Stimulated activated CD4-positive, alpha-beta T cell treated with anti-CD3 and anti-CD28 coated beads, Interleukin-4, amount 100 ng/mL, for 48 hours (primary cell): ENCODE measurements at places on chromosomes 5 and 9.

- DNase-seq: no peak
These were observed at the start of gene PRUNE2 for GRCh38 chr9:76905791-76906646. Gene PRUNE2 (minus strand): TSS chr9:76906114. CDS start chr9:76905963, 151 bp downstream.

- no peak for DNase-seq
These were observed 48.6 kb downstream of the SHB start for GRCh38 chr9:38020151-38021076.

- no peak for DNase-seq
These were observed 339.5 kb downstream of the CTNND2 start for GRCh38 chr5:11564706-11565105.

DNA sequence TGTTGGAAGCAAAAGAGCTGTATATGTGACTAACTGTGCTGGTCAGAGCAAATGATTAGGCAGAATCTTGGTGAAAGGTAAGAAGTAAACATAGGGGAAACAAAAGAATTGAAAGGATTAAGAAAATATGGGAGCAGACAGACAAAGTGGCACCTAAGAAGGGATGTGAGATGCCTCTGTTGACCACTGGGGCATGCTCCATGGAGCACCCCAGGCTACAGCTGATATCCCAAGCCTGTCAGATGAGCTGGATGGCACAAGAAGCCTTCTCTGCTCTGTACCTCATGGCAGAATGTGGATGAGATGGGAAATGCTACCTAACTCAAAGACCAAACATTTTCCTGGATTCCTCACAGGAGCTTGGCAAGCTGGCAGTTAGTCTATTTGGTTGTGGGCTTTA is 89.3 kb upstream of the SLIT3 start:
- no peak for DNase-seq

DNA sequence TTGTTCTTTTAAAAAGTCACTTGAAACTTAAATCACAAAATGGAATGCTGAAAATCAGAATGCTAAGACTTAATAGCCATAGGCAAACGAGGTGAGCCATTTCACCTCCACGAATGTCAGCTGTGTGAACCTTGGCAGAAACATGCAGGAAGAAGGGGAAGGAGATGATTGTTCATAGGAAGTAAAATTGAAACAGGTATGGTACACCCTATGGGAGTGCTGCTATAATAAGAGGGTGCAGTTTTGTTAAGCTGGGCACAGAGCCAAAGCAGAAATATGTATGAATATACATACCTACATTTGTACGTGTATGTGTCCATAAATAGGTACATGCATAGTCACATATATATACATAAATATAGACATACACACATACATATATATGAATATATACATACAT is 51.0 kb upstream of the SPINK5 start:
- no peak for DNase-seq

GRCh38 chr5:160385496-160385895 is 14.4 kb downstream of the FAM200C start:
- DNase-seq: no peak

DNA sequence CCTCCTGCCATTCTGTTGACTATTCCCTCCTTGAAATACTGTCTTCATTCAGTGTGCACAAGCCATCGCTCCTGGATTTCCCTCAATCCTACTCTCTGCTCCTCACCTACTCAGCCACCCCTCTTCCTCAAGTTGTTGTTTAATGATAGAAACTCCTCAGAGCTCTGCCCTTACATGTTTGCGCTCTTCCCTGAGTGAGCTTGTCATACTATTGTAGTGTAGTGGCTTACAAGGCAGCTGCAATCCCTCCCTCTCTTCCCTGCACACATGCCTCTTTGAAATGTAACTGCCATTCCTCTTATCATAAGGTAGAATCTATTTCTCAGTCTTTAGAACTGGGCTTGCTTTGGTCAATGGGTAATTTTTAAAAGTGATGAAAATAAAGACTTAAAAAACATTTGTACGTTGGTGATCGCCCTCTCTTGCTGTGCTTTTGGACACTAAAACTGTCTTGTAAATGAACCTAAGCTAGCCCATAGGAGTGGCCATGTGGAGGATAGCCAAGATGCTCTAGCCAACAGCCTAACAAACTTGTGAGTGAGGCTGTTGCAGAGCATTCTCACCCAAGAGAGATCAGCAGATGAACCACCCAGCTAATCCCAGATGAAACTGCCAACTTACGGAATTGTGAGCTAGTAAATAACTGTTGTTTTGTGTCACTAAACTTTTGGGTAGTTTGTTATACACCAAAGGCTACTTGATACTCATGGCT is 18.1 kb upstream of the SMAD5 start:
- DNase-seq: no peak

- DNase-seq: no peak
These were observed 8.3 kb downstream of the CAMK4 start for GRCh38 chr5:111232311-111233051.

DNA sequence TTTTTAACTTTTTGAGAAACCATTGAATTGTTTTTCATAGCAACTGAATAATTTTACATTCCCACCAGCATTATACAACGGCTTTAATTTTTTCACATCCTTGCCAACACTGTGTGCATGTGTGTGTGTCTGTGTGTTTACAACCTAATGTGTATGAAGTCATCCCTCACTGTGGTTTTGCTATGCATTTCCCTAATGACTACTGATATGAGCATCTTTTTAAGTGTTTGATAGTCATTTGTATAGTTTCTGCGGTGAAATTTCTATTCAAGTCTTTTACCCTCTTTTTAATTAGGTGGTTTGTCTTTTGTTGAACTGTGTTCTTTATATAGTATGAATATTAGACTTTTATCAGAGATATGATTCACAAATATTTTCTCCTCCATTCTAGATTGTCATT is 263.1 kb upstream of the COX7C start:
- no peak for DNase-seq

GRCh38 chr5:124951105-124951504 is 204.7 kb upstream of the ZNF608 start:
- no peak for DNase-seq

DNA sequence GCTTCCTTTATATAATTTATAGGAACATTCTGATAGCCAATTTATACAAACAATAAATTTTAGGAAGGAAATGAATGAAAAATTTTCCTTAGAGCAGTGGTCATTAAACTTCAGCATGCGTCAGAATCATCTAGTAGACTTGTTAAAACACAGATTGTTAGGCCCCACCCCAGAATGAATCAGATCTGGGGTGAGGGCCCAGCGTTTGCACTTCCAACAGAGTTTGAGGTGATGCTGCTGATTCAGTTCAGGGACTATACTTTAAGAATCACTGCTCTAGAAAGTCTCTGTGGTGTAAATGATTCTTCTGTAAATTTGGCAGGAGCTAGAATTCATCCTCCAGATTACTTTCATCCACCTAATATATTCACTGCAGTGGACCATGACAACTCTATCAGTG is 80.4 kb downstream of the SLC12A2 start:
- no peak for DNase-seq

DNA sequence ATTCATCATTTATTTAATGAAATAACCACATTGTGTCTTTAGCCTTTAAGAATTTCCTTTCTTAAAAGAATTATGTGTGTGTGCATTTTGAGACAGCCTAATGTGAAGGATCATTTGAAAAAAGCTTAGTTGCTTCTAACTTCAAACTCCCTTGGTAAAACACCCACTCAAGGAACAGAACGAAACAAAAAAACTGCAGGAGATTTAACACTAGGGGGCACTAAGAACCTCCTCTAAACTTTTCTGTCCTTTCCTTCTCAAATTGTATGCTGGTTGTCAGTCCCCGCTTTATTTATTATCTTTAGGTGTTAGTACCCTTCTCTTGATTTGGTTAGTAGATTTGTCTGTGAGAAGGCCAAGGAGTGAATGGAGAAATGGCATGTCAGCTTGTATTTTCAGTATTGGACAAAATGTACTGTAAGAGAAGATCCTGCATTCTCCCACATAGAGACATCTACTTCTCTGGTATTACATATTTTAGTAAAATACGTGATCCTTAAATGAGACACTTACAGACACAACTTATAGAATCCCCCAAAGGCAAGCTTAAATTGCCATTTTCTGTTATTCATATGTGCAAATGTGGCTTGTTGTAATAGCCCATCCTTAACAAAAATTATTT is 229.7 kb downstream of the MRPS30 start:
- DNase-seq: no peak

- no peak for DNase-seq
These were observed 12.2 kb upstream of the TMEM252 start for GRCh38 chr9:68552700-68553476.

DNA sequence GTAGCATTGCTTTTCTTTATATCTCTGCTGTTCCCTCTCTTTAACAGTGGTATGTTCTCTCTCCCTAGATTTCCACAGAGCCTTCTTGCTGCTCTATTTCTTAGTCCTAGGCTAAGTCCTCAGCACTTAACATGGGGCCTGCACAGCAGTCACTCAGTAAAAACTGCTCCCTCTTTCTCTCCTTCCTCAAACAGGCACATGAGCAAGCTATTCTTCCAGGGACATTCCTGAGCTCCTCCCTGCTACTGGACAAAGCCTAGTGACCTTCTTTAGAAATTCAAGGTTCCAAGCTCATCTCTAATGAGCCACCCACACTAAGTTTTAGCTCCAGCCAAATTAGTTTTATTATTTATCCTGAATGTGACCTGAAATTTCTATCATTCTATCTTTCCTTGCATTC is 39.5 kb downstream of the TRIM32 start:
- no peak for DNase-seq

- peak; percentile 60 for DNase-seq
These were observed 23.4 kb downstream of the SPACA9 start for GRCh38 chr9:132901858-132902831.

DNA sequence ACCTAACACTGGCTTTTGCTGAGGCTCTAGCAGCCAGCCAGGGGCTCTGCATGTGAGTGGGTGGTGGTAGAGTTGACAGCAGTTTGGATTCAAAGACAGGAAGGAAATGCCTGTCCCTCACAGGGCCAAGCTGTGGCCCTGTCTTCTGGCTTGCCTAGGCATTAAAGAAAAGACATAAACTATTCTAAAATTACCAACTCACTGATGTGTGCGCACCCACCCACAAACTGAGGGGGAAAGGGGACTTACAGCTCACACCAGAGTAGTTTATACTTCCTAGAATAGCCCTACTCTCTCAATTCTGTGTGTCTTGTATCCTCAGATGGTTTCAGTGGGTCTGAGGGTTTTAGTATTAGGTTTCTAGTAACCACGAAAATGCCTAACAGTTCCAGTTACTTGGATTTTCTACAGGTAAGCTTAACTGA is 18.3 kb upstream of the IL13 start:
- no peak for DNase-seq

GRCh38 chr9:79615038-79615437 is 43.3 kb downstream of the TLE4 start:
- no peak for DNase-seq

- no peak for DNase-seq
These were observed 1.5 kb upstream of the NEUROG1 start for GRCh38 chr5:135537271-135537670.

GRCh38 chr9:129932303-129933151 is 97.3 kb downstream of the USP20 start:
- DNase-seq: no peak

DNA sequence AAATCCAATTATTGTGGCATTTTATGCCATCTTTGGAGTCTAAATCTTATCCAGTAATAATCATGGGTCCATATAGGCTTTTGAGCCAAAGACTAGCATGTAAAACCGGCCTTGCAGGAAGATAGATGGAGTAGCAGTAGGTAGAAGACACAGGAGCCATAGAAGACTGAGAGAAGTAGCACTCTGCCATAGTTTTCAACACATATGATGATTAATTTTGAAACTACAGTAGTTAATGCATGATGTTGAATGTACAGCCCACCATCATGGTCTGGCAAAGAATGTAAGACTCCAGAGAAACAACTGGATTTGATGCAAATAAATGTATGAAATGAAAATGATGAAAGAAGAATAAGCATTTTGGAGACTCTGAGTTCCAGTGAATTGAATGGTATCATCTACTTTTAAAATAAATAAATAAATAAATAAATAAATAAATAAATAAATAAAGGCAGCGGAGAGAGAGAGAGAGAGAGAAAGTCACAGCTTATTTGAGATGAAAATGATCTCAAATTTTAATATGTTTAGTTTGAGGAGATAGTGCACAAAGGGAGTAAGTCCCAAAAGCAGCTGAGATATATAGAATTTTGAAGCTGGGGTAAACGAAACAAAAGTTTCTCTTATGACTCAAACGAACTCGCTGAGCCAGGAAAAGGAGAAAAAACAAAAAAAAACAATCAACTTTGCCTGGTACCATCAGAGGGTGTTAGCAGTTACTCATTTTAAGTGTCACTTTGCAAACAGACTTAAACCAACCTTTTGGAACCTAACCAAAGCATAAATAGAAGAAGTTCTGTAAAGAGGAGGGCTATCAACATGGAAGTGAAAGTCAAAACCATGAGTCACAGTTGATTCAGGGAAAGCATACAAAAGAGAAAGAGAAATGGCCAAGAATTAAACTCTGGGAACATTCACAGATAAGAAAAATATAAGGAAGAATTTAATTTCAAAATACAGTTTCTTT is 388.7 kb downstream of the CETN3 start:
- DNase-seq: no peak

- DNase-seq: no peak
These were observed 105.1 kb downstream of the LMNB1 start for GRCh38 chr5:126881821-126882600.

DNA sequence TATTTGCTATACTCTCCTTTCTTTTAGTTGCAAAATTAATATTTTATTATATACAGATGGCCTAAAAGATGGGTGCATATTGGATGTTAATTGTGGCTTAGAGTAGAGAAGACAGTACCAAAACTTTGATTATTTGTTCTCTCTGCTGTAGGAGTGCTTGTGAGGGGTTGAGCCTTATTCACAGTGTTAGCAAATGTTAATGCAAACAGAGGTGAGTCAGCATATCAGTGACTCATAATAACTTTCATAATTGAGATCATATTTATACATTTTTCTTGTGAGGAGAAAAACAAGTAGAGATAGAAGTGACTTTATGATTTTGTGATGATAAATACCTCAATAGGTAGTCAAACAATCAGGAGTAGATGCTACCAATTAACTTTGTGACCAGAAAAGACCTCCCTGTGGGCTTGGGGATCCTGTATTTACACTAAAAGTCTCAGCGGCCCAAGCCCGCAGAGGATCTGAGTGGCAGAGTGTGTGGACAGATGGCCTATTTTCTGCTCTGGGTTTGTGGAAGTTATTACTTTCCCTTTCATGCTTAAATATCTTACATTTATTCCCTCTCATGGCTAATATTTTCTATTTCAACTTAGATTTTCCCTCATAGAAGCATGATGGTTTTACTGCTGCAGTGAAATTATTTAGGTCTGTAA is 226.5 kb downstream of the TAF11L14 start:
- no peak for DNase-seq

- no peak for DNase-seq
These were observed 98.0 kb downstream of the GABBR2 start for GRCh38 chr9:98610711-98611110.

GRCh38 chr9:91843093-91843492 is 106.9 kb downstream of the ROR2 start:
- no peak for DNase-seq

GRCh38 chr9:121059998-121060636 is 10.0 kb upstream of the C5 start:
- DNase-seq: no peak

GRCh38 chr9:130382096-130382495 is 62.7 kb upstream of the ASS1 start:
- no peak for DNase-seq
